ENCODE measurements at places on chromosomes 12 and 14.

DNA sequence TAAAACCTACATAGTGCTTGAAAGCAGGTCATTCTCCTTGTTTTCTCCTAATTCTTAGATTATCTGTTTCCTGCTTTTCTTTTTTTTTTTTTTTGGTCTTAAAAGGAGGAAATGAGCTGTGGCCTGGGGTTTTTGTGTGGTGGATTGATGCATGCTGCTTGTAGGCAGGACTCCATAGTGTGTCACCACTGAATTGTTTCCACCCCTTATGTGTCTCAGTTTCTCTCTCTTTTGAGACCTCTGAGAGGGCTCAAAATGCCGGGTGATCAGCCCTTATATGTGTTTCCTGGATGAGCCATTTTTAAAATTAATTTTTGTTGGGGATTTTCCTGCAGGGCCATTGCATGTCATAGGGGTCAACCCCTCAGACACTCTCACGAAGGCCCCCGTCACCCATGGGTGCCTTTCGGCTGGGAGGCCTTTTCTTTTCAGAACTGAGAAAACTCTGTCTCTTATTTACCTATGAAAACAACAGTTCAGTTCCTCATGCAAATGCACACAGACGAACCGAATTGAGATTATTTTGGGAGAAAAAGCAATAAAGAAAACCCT, 32.0 kb upstream of the LRRK2 start:
- DNase-seq: no peak

- DNase-seq: no peak
Measured at GRCh38 chr12:108896817-108897216, 16.9 kb downstream of the DAO start.

DNA sequence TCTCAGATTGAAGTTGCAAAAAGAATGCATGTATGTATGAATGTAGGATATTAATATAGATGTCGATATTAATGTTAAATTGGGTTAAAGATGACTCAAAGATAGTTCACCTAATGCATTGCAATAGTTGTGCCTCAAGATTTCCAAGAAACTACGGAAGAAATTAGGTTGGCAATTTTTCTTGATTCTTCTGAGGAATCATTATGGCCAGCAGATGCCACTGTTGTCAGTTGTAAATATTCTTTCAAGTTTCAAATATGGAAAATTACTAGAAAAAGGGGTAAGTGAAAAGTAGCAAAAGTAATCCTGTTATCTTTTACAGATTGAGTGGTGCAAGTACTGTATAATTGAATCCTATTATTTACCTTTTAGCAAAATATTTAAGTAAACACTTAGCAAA, 202.1 kb downstream of the ADAMTS20 start:
- DNase-seq: no peak

GRCh38 chr14:94132285-94132887, 3.0 kb upstream of the IFI27L2 start:
- peak; percentile 32 for DNase-seq

GRCh38 chr12:55850893-55851292, 8.2 kb upstream of the MMP19 start:
- no peak for DNase-seq

- DNase-seq: no peak
Measured at GRCh38 chr14:96676166-96676565, 121.0 kb upstream of the VRK1 start.
